ENCODE measurements at places on chromosomes 7 and 10.

GRCh38 chr7:16609842-16610450 lies 35.6 kb downstream of the ANKMY2 start:
- no peak for DNase-seq

- no peak for DNase-seq
These were observed 127.6 kb downstream of the CHN2 start for GRCh38 chr7:29322023-29322712.

DNA sequence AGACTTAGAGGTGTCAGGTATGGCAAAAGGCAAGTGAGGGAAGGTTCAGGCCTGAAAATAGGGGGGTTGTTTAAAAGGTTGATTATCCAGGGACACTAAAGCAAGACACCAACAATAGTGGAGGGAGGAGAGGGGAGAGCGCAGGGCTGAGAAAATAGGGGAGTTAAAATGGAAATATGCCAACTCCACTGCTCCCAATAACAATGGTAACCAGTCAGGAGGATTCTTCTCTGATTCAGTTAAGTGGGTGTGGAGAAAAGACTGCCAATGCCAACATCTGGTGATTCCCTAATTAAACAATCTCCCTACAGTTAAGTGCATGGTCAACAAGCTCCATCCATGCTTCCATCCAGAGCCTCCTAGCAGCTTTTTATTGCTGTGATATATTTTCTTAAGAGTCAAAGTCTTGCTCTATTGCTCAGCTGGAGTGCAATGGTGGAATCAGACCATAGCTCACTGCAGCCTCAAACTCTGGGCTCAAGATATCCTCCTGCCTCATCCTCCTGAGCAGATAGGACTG lies 183.3 kb downstream of the JAZF1 start:
- DNase-seq, result no peak

GRCh38 chr7:108515630-108516029 lies 10.3 kb downstream of the PNPLA8 start:
- DNase-seq, result no peak

- DNase-seq, result no peak
These were observed 58.1 kb upstream of the KIAA1217 start for GRCh38 chr10:24150853-24151252.

DNA sequence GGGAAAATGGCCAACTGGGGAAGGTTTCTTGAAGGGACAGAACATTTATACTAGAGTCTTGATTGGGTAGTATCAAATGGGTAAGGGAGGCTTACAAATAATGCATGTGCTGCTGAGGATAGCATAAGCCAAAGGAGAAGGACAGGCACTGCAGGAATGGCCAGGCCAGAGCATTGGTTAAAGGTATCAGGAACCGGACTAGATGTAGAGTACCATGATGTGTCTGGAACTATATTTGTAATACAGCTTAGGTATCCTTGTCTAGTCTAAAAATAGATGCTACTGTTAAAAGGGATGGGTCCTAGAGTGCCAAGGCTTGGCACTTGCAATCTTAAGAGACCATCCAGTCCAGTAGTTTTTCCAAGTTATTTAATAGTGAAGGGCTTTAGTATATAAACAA lies 20.3 kb downstream of the TMEM243 start:
- DNase-seq, result no peak

DNA sequence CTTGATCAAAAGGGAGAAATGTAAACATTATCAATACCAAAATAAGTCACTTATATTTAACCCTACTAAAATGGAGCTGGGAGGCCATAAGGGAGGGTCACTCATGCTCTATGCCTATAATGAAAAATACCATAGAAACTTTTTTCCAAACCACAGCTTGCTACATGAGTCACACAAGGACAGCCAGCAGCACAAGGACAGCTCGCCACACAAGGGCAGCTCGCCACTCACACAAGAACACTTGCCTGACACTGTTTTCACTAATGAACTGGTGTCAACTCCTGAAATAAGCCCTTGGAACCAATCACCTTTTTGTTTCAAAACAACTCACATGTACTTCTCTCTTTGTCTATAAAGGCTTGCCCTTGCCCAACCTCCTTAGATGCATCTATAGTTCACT lies 43.3 kb downstream of the FRMPD2 start:
- DNase-seq, result no peak

DNA sequence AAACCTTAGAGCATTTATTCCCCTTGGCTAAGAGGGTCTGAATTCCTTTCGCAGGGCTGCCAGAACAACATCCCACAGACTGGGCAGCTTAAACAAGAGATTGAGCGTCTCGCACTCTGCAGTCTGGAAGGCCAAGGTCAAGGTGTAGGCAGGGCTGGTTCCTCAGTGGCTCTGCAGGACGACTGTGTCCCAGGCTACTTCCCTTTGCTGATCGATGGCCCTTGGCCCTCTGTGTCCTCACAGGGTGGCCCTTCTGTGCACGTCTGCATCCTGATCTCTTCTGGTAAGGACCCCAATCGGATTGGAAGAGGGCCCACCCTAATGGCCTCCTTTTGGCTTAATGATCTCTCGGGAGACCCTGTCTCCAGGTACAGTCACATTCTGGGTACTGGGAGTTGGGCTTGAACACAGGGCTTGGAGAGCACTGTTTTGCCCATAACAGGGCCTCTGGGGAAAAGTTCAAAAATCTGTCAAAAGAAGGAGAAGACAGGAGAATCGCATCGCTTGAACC lies 35.1 kb upstream of the DNAJB6 start:
- no peak for DNase-seq

- DNase-seq, result no peak
These were observed 9.1 kb upstream of the XPNPEP1 start for GRCh38 chr10:109932391-109932790.

DNA sequence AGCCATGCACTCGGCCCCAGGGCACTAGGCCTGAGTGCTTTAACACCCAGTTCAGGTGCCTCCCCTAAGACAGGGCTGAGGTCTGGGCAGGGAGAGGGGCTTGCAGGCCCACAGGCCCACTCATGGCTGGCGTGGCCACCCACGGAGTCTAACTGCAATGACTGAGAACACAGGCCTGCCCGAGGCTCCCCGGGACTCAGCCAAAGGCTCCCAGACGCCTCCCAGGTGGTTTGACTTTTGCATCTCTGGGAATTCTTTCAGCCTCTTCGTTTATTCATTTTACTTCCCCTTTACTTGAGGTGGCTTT lies 37.3 kb downstream of the PTPRN2 start:
- peak; percentile 7 for DNase-seq

GRCh38 chr10:3802526-3803265 lies 17.7 kb upstream of the KLF6 start:
- DNase-seq, result no peak

DNA sequence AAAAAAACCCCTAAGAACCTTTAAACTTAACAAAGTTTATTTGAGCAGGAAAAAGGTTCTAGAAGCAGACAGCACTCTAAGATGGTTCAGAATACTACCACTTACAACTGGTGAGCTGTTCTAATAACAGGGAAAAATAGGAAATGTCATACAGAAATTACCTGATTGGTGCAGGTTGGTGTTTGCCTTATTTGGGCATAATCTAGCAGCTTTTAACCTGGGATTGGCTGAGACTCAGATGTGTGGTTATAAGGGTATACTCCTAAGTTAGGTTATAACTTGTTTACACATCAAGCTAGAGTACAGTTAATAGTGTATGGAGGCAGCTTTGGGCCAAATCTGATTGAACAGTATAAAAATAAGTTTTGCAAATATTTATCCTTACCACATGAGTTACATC lies 59.8 kb downstream of the MAPK8 start:
- no peak for DNase-seq

DNA sequence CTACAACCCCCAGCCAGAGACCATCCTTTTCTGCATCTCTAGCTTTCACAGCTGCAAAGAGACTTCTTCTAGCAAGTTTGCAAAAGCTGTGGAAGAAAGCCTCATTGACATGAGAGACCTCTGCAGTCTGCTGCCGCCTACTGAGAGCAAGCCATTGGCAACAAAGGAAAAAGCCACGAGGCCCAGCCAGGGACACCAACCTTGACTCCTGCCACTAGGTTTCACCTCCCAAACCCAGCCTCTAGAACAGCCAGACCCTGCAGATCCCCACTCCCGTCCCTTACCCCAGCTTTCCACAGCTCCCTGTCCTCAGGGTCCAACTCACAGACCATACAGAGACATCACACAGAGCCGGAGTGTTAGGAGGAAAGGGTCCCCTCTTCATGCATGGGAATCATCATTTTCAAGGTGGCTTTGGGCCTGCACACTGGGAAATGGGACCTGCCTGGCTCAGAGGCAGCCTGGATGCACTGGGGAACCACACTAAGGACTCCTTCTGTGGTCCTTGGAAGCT lies 14.6 kb upstream of the C10orf53 start:
- DNase-seq, result no peak

- DNase-seq, result no peak
These were observed 110.9 kb downstream of the SGMS1 start for GRCh38 chr10:50512743-50513416.

GRCh38 chr7:102211590-102212550 lies 74.8 kb upstream of the SH2B2 start:
- DNase-seq, result no peak

Data from Right ventricle myocardium inferior (tissue), 1 donor.